ENCODE measurements at places on chromosomes 7 and 10. TPM values are rescaled to one million over a fixed set of nuclear protein-coding genes. Genes with fewer than 3 reads are reported as not detected.

DNA sequence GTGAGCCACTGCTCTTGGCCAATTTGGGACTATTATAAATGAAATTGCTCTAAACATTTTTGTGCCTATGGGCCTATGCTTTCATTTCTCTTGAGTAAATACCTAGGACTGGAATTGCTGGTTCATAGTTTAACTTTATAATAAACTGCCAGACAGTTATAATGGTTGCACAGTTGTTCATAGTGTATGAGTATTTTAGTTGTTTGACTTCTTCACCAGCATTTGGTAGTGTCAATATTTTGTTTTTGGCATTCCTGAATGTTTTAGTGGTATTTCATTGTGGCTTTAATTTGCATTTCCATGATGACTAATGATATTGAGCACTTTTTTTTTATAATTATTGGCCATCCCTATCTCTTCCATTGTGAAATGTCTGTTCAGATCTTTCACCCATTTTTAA is 29.5 kb downstream of the PLEKHA8 start:
- DNase-seq = peak; percentile 24

GRCh38 chr10:31318854-31319601 is at the start of gene ZEB1:
ZEB1 (plus strand) TSS chr10:31319216; CDS start chr10:31319235, 19 bp downstream.
- DNase-seq = peak; percentile 93

GRCh38 chr7:155057076-155057475 is 13.0 kb upstream of the HTR5A start:
- no peak for DNase-seq

- DNase-seq = no peak
Measured at GRCh38 chr10:18185621-18186020, 45.4 kb downstream of the CACNB2 start.

DNA sequence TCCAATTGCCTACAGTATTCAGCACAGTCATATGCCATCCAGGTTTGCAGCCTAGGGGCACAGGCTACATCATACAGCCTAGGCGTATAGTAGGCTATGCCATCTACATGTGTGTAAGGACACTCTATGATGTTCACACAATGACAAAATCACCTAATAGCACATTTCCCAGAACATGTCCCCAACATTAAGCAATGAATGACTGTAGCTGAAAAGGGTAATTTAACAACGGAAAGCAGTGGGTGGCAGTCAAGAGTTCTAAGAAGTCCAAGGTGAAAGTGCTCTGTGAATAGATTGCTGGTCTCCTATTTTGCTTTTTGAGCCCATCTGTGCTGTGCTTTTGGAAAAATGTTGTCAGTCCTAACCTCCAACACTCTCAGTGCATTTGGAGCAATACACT is 162.6 kb downstream of the KLF6 start:
- no peak for DNase-seq

- no peak for DNase-seq
Measured at GRCh38 chr10:70898687-70899086, 10.3 kb upstream of the PCBD1 start.

DNA sequence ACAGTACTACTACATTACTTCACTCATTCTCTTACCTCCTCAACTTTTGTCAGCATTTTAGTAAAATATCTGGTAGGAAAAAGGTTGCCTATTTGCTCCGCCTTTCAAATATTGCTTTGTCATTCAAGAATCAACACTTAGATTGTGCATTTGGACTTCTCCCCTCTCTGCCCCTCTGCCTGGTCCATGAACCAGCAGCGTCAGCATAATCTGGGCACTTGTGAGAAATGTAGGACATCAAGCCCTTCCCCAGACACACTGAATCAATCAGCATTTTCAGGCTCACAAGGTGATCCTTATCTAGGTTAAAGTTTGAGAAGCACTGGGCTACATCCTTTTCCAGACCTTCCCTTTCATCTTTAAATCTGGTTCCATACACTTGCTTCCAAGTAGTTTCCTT is 16.3 kb downstream of the SLC13A1 start:
- DNase-seq = no peak

DNA sequence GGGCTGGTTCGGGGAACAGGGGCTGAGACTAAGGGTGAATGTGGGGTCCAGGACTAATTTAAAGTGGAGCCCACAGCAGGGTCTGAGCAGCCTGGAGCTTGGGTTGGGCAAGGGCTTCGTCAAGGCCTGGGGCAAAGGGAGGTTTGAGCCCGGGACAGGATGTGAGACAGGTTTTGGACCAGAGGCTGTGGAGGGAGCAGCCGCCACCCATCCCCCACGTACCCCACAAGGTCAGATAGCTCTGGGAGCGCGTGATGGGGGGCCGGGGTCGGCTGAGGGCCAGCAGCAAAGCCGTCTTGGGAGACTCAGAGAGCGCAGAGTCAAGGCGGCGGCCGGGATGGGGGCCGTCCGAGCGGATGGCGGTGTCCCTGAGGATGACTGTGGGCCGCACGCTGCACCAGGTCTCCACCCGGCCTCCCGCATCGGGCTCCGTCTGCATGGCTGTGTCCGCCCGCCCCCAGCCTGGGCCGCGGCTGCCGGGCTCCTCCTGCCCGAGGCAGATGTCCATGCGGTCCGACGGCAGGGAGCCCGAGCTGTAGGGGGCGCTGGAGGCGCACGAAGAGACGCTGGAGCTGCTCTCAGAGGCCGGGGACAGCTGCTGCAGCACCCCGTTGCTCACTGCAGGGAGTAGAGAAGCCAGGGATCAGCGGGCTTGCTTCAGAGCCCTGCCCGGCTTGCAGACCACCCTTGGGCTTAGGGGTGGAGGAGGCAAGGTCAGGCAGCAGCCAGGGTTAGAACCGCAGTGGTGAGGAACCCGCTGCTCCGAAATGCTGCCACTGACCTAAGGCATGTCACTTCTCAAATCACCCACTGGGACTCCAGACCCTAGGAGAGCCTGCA is 12.1 kb downstream of the PDZD7 start:
- DNase-seq = peak; percentile 77

The IL15RA gene
- total RNA-seq = 1.4 TPM

The RBM20 gene
- under 0.01 TPM for total RNA-seq

The TAS2R3 gene
- 0.72 TPM for total RNA-seq
